ENCODE measurements at places on chromosomes 6 and 20.

- DNase-seq, result peak; percentile 84
Measured at GRCh38 chr6:72218125-72218524, 331.8 kb downstream of the RIMS1 start.

- DNase-seq, result no peak
Measured at GRCh38 chr6:53300656-53301551, 47.8 kb downstream of the ELOVL5 start.

GRCh38 chr6:359261-360035 lies 32.1 kb upstream of the IRF4 start:
- DNase-seq, result no peak

DNA sequence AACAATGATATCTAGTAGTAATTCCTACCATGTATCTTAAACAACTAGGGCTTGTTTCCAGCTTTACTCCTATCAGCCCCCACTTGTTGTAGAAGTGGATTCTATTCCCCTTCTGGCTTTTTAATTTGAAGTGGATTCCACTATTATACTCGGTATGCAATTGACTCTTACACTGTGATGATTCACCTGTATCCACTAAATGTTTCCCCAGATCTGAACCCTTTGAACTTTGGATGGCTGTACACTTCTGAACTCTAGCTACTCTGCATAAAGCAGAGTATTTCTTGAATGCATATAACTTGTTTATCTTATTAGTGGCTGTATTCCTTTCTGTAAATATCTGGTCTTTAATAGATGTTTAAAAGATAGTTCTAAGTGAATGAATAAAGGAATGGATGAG lies 538.4 kb upstream of the NRSN1 start:
- no peak for DNase-seq

DNA sequence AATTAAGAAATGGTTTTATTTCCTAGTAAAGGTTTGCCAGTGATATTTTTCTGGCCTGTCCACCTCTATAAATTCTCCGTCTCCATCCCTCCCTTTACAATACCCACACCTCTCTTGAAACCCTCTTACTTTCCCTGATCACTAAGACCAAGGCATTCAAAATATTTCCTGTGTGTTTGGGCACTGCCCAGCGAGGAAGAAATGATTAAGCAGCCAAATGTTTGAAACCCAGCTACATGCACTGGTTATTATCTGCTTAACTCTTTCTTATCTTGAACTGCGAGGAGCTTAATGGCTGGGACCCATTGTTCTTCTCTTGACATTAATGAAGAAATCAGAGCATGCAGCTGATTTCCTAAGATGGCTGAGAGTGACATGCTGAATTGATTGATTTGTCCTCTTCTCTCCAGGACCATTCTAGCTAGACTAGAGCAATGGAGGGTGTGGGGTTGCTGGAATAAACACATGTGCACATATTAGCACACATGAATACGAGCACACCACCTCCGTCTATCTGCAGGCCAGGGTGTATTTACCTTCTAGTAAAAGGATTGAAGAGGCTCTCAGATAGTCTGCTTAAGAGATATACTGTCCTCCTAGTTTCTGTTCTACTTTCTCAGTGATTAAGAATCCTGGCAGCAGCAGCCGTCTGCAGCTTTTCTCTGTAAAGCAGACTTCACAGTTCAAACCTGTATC lies 46.1 kb upstream of the PRDM1 start:
- DNase-seq, result no peak

GRCh38 chr20:24109537-24109936 lies 121.0 kb upstream of the GGTLC1 start:
- DNase-seq, result no peak

GRCh38 chr6:29447670-29448069 lies 8.6 kb downstream of the OR10C1 start:
- DNase-seq, result no peak

GRCh38 chr6:127868338-127868737 lies 32.5 kb downstream of the THEMIS start:
- DNase-seq, result no peak

DNA sequence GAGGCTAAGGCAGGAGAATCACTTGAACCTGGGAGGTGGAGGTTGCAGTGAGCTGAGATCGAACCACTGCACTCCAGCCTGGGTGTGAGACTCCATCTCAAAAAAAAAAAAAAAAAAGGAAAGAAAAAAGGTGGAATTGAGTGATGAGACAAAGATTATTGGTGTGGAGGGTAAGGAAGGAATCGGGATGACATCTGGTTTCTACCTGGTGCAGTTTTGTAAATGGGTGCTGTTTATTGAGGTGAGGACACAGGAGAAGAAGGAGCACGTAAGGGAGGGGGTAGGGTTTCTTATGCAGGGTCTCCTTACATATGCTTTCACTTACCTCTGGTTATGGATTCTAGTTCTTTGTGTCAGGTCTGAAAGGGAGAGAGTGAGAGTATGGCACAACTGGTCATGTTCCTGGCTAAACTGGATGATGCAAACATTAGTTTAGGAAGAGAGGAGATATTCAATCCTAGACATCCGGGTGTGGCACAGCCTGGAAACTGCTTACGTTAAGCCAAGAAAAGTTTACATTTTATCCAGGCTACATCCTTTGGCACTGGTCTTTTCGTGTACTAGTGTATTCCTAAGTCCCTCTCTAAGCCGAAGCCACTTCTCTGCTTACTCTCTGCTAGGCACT lies 5.4 kb downstream of the RALY start:
- DNase-seq, result no peak

GRCh38 chr20:53494753-53495152 lies 98.9 kb downstream of the ZNF217 start:
- DNase-seq, result no peak

DNA sequence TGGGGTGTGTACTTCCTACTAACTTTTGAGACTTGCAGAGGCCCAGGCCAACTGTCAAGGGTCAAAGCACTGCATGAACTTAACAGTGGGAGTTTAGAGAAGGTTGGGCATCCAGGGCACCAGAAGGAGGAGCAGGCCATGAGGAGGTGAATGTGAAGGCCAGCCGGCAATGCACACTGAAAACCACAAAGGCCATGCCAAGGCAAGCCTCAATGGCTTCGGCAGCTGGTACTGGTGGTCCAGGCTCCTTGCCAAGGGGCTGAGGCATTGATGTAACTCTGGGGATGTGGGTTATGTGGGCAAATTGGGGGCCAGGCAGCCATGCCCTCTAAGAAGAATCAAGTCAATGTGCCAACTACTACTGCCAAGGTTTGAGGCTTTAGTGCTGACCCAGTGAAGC lies 222.4 kb downstream of the UNC5CL start:
- DNase-seq, result no peak

DNA sequence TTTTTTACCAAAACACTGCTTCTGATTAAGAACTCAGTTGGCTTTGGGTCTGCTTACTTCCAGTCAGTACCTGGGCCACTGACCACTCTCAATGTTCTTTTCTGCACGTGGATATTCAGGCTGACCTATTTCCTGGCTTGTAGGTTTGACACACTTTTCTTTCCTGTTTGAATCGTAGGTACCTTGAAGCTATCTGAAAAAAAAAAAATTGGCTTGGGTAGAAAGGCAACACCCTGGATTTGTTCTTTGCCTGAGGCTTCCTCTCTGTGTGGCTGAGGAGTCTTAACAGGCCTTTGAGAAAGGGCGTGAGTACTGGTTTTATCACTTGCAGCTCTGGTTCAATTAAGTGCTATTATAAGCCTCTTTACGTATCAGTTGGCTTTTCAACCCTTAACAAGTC lies 60.6 kb upstream of the IL20RA start:
- no peak for DNase-seq

DNA sequence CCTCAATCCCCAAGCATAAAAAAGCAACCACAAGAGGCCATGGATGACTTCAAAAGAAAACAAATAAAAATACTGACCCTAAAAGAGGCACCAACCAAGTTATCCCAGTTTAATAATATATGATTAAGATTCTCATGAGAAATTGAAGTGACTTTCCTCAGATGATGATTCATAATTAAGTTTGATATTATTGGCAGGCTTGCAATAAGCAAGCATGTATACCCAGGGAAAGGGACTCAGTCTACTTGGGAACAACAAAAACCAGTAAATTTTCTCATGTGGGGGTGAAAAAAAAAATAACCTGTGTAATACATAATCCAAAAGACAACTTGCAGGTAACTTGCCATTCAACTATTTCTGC lies 19.6 kb downstream of the JAG1 start:
- DNase-seq, result no peak

- DNase-seq, result no peak
Measured at GRCh38 chr20:20785226-20785625, 72.8 kb upstream of the RALGAPA2 start.

- DNase-seq, result no peak
Measured at GRCh38 chr20:48313324-48313723, 514.5 kb downstream of the PREX1 start.

- DNase-seq, result no peak
Measured at GRCh38 chr20:753136-753535, 15.2 kb downstream of the SLC52A3 start.

- DNase-seq, result no peak
Measured at GRCh38 chr6:43267619-43268354, 24.5 kb downstream of the TTBK1 start.

DNA sequence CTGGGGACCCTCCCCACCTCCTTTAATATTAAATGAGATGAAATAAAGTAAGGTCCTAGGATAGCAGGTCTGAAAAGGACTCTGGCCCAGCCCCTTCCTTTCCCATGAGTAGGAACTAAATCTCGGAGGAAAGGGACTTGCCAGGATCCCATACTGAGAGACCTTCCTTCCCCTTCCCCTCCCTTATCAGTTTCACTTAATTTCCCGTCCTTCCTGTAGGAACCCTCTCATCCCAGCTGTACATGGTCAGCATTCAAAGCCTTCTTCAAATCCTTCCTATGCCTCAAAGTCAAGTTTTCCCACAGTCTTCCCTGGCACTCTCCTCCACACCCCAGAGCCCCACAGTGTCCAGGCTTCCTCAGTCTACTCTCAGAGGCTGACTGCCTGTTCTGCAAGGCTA lies 71.3 kb upstream of the MYL9 start:
- no peak for DNase-seq

- DNase-seq, result no peak
Measured at GRCh38 chr20:57260934-57261333, 5.5 kb downstream of the BMP7 start.

DNA sequence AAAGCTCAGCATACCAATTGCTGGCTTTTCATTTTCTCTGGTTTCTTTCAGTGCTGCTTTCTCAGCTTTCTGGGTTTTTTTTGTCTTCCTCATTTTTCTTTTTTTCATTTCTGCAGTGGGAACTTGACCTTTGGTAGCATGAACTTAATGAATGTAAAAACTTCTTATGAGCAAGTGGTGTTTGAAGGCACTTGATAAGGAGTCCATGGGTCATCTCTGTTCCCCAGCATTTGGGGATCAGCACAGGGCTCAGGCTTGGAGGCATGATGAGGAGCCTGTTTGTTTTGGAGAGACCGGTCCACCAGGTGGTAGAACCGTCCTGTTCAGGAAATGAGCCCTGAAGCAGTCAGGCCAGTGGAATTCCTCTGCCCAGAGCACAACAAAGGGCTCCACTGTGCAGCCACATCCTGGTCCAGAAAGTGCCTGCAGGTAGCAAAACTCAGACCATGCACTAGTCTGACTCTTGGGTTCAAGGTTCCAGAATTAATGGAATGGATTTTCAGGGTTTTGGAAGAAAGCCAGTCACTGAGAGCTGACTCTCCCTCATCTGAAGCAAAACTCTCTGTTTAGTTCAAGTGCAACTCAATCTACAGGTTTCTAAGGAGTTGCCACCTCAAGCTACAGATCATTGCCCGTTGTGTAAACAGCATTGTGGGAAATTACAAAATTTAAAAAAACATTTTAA lies 52.3 kb upstream of the ADGRF1 start:
- DNase-seq, result no peak

- DNase-seq, result no peak
Measured at GRCh38 chr6:126535138-126535537, 195.2 kb downstream of the CENPW start.

GRCh38 chr6:17729223-17730077 lies 22.7 kb upstream of the NUP153 start:
- no peak for DNase-seq

- no peak for DNase-seq
Measured at GRCh38 chr20:47276851-47277534, 79.5 kb downstream of the ZMYND8 start.

DNA sequence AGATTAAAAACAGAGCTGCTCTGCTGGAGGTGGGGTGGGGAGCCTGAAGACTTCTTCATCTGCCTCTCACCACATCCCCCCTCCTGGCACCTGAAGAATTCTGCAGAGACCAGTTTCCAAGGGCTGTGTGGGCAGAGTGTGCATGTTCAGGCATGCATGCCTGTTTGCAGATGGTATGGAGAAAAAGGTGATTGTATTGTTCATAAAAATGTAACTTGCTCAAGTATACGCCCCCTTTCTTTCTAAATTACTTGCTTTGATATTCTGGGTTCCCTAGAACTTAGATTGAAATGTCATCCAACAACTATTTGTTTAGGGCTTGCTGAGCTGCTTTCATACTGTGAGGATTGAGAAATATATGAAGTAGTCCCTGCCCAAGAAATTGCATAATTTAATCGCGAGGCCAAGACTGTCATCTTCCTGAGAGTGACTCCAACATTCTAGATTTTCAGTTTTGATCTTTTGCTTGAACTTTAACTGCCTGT lies 83.6 kb downstream of the LCA5 start:
- DNase-seq, result no peak

- DNase-seq, result no peak
Measured at GRCh38 chr20:62446888-62447869, 19.8 kb upstream of the RBBP8NL start.

DNA sequence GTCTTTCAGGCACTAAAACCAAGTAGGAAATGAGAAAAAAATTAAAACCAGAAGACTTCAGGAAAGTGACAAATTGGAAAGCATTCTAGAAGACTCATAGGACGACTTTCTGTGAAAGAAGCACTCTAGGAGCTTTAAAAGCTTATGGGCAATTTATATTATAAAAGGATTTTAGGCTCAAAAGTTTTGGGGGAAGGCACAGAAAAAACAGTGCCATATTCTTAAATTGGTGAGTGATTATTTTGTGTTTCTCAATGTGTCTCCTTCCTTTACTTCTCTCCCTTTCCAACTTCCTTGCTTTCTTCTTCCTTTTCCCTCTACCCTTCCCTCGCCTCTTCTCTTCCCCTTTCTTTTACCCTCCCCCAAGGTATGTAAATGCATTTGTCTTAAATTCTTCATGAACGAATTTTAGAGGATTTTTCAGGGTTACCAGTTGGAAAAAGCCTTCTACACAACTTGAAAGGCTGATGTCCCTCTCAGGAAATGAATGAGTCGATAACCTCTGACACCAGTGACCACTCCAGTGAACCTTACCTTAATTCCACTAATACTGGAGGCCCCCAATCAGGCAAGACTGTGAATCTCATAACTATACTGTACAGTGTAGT lies 2.6 kb upstream of the LIN28B start:
- DNase-seq, result no peak

DNA sequence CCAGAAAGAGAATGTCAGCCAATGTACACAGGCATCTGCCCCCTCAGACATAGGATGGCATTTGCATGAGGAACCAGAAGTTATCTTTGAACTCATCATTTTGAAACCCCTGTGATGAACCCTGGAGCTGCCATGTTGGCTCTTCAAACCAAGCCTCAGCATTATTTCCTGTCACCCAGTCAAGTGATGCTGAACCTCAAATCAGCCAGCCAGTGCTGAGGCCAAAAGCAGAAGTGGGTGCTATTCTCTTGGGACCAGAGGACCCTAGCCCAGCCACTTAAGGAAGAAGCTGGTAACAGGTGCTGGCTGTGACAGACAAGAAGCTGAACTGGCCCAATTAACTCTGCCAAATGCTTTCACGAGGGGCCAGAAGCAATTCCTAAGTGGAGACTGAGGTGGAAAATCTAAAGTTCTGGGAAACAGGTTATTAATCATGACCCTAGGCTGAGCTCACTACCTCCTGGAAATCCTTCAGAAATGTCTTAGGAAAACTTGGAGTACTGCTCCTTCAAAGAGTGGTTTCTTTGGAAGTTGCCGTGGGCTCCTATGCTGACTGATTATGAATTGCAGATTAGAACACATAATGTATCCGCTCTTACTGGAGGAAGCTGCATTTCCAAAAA lies 4.0 kb downstream of the PKIG start:
- DNase-seq, result no peak

Data from H9 (cell line).